Tongue (tissue), 3 donors: ENCODE measurements at places on chromosomes 6 and 20.

DNA sequence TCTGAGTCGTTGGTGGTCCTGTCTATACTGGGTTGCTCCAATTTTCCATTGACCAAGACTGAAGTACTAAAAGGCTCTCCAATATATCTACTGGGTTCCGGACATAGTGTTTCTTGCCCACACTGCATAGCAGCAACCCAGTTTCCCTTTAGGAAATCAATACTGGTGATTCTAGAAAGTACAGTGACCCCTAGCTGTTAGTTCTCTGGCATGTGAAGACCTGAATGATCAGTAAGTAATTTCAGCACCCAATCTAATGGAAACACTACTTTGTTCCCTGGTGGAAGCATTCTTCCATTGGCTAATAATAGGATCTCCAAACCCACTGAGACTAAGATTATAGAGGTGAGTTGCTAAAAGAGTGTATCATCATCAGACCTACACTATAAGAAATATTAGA is 40.8 kb upstream of the STMND1 start:
- DNase-seq, result no peak

DNA sequence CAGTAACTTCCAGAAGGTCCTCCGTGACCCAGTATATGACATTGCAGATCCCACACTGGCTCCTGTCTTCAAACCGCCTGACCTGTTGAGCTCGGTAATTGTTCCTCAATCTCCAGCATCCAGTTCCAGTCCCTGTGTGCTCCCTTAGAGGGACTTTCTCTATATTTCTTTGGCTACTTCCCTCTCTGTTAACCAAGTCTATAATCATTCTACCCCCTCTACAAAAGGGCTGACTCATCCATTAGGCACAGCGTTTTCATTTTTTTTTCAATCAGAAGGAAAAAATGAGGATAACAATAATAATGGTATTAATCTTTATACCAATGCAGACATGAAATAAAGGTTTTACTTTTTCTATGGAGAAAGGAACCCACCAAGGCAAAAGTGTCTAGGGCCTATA is 69.3 kb downstream of the FAM229B start:
- DNase-seq, result no peak

DNA sequence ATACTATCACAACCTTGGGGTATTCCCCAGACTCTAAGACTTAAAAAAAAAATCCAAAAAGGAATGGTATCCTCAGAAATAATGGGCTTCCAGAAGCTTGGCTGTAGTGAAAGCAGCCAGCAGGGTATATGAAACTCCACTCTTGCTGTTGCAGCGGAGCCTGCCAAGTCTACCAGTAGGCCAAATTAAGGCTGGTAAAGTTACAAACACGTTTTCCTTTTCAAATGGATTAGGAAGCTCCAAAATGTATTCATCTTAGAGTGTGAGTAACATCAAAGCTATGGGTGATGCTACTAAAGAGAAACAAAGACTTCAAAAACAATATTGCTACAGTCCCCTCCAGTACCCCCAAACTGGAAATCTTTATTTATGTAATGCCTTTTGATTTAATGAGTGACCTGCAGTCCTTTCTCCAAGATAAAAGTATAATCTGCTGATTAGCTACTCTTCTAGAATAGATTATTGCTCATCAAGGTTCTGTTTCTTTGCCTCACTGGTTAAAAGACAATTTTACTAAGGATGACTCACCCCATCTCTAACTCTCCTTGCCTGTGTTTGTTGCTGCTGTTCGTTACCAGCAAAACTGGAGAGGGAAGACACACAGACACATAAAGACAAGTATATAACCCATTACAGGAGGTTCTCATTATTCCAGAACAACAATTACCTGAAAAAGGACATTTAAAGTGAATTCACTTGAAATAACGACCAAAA is 84.9 kb downstream of the BTBD9 start:
- DNase-seq, result peak; percentile 15

GRCh38 chr6:30689985-30690384 is 799 bp downstream of the NRM start:
- DNase-seq, result no peak

- DNase-seq, result no peak
These were observed 49.0 kb downstream of the APCDD1L start for GRCh38 chr20:58466095-58466708.

DNA sequence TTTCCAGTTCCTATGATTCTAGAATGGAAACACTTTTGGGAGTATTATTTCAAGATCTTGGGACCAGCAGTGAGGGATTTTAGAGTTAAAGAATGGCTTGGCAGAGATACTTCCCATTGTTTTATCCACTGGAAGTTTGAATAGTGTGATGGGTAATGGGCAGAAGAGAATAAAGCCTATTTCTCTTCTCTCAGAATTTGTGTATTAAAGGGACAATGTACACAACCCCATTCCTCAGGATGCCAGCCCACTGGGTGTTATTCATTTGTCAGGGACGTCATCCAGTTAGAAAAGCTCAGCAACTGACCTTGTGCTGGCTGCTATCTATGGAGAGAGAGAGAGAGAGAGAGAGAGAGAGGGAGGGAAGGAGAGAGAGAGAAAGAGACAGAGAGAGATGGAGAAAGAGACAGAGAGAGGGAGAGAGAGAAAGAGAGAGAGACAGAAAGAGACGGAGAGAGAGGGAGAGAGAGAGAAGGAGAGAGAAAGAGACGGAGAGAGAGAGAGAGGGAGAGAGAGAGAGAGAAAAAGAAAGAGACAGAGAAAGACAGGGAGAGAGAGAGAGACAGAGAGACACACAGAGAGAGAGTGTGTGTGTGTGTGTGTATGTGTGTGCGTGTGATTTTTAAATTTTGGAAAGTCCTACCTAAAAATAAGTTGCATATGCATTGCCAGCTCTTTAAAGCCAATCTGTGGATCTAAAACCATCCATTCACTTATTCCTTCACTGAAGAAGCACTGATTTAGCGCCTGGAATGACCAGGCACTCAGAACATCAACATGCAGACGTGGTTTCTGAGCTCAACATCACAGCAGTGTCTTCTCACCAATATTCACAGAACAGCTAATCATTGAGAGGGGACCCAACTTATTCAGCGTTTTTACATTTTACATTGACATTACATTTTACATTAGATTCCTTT is 388.8 kb downstream of the THBS2 start:
- no peak for DNase-seq

DNA sequence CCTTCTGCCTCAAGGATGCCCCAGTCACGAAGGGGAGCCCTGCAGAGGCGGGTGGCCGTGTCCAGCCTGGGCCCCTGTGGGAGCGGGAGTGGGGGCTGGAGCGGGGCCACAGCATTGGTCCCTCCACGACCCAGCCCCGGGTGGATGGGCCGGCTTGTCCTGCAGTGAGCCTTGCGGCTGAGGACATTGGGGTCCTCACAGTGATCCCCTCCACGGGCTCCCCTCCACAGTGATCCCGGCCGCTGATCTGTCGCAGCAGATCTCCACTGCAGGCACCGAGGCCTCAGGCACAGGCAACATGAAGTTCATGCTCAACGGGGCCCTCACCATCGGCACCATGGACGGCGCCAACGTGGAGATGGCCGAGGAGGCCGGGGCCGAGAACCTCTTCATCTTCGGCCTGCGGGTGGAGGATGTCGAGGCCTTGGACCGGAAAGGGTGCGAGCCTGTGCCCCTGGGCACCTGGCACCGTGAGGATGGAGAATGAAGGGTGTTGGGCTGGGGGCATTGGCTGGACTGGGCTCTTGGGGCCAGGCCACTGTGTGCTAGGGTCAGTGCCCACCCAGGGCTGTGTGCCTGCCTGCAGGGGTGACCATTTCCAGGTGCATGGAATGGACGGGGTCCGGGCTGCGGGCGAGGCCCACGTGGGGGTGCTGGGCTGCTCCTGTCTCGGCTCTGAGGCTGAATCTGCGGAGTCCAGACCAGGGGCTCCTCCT is 44.4 kb downstream of the PYGB start:
- DNase-seq, result no peak

GRCh38 chr6:135114355-135115145 is 59.9 kb upstream of the HBS1L start:
- DNase-seq, result no peak

- DNase-seq, result peak; percentile 36
These were observed 127.2 kb downstream of the CD109 start for GRCh38 chr6:73823046-73823735.

- DNase-seq, result no peak
These were observed 152.7 kb downstream of the VEGFA start for GRCh38 chr6:43922426-43923375.

DNA sequence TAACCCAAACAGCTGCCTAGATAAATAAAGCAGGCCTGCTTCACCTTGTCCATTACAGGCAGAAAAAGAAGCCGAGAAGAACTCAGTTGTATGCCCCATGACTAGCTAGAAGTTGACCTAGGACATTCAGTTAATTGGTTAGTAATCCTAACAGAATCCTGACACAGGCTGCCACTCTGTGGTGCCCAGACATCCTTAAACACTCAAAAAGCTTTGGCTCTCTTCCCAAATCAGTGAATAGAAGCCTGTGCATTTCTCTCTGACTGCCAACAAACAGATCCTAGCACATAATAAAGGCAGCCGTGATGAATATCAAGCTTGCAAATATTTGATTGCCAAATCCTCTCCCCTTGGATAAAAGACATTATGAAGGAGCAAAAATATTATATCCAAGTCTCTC is 519.1 kb upstream of the EYS start:
- DNase-seq, result peak; percentile 27

DNA sequence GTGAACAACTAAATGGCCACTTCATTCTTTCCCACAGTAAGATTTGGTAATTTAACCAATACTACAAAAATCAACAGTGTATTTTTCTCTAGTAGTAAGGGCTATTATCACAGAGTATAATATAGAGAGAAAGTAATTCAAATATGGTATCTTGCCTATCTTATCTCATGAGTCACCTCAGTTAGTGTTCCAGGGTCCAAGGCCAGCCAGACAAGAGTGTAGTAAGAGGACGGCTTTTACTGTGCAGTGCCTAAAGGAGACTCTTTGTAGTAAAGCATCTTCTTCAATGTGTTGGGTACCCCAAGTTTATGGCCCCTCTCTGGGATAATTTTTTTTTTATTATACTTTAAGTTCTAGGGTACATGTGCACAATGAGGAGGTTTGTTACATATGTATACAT is 607.4 kb downstream of the PKHD1 start:
- no peak for DNase-seq

- no peak for DNase-seq
These were observed 680.4 kb upstream of the GJE1 start for GRCh38 chr6:141452354-141452686.

GRCh38 chr20:56896447-56896846 is 267.3 kb downstream of the TFAP2C start:
- DNase-seq, result no peak

GRCh38 chr6:27514906-27515495 is 42.1 kb upstream of the ZNF184 start:
- DNase-seq, result no peak

GRCh38 chr6:62217866-62218265 is 68.2 kb downstream of the KHDRBS2 start:
- no peak for DNase-seq

- DNase-seq, result no peak
These were observed 16.6 kb downstream of the SMOC2 start for GRCh38 chr6:168457653-168457934.

- DNase-seq, result no peak
These were observed 96.7 kb upstream of the MC3R start for GRCh38 chr20:56151834-56152233.

GRCh38 chr6:14165091-14165490 is 47.5 kb downstream of the CD83 start:
- no peak for DNase-seq

DNA sequence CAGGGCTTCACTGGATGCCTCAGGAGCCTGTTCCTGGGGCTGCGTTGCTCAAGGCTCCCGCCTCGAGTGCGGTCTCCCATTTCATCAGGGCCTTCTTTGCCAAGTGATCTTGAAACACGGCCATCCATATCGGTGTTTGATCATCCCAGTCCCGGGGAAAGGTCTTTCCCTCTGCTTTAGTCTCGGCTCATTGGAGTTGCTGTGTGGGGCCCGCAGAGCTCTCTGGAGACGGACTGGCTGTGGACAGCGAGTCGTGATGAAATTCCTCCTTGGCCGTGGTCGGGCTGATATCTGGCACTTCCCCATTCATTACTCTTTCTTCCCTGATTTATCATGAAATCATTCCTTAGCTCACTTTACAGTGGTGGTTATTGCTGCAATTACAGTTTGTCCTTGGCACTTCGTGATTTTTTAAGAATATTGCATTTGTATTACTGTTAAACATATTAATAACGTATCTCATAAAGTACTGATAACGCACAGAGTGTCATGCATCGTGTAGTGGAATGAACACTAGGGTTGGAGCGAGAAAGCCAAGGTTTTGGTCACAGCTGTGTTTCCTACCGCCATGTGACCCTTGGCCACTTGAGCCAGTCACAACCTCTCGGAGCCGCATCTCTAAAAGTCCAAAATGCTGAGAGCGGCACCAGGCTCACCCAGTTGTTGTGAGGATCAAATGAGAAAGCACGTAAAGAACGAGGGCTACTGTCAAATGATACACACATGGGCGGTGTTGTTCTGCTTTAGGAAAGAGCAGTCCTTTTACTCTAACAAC is 71.8 kb downstream of the MTHFD1L start:
- DNase-seq, result no peak

GRCh38 chr6:105818505-105818904 is 267.6 kb upstream of the PRDM1 start:
- no peak for DNase-seq

DNA sequence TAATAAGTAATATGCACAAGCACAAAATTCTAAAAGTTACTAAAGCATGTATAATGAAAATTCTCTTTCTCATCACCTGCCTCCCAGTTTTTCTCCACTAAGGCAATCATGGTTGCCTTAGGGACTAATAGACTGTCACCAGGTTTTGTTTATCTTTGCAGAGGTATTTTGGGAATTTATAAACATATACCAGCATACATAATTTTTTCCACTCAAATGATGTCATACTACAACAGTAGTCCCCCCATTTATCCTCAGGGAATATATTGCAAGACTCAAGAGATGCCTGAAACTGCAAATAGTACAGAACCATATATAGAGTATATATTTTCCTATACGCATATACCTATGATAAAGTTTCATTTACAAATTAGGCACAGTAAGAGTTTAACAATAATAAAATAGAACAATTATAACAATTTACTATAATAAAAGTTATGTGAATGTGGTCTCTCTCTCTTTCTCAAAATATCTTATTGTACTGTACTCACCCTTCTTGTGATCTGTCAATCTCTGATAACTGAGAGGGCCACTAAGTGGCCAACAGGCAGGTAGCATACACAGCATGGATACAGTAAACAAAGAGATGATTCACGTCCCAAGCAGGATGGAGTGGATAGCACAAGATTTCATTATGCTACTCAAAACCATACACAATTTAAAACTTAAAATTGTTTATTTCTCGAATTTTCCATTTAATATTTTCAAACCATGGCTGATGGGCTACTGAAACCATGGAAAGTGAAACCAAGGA is 19.7 kb downstream of the RBL1 start:
- DNase-seq, result no peak

GRCh38 chr20:6533761-6534479 is 233.6 kb upstream of the BMP2 start:
- peak; percentile 40 for DNase-seq
